ENCODE measurements at places on chromosomes 3 and 15.

- DNase-seq: no peak
These were observed 276.7 kb downstream of the ADAMTSL3 start for GRCh38 chr15:83930392-83931212.

GRCh38 chr3:23567917-23568316 is 237.8 kb upstream of the UBE2E1 start:
- peak; percentile 91 for DNase-seq

DNA sequence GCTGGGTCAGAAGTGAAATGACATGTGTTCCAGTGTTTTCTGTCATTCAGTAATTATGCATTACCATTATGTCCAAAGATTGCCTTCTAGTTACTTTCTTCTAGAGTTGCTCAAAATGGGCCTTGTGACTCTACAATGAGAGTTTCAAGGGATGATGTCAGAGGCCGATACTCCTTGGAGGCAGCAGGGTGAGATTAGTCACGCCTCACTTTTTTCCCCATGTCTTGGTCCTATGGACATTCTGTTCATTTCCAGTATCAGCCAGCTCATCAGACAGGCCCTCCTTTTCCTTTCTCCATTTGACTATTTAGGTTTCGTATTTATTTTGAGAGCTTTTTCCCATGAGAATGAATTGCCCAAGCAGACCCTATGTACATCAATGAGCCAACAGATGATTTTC is 17.5 kb downstream of the VGLL3 start:
- DNase-seq: no peak

GRCh38 chr3:88713233-88713691 is 394.2 kb upstream of the EPHA3 start:
- no peak for DNase-seq

DNA sequence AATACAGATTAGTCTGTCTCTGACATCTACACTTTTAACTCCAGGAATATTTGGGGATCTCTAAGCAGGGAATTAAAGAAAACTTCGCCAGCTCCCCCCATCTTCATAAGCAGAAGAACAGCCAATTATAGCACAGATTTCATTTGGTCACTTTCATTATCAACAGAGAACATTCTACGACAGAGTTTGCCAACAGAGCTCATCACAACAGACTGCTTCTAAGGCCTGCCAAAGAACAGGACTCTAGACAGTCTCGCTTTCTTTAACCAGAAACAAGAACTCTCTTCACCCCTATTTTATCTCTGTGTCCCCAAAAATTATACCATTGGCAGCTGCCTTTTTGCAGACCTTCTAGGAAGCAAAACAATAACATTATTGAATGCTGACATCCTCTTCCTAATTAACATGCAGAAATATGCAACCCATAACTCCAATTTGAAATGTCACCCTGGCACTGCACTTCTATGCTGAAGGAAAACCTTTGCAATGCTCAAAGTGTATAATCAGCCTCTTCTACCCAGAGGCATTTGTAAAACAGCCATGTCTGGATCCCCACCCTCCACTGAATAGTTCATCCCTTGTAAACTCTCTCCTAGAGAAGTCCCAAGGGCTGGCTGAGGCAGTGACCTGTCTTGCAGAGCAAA is 552.8 kb downstream of the MAGI1 start:
- no peak for DNase-seq

DNA sequence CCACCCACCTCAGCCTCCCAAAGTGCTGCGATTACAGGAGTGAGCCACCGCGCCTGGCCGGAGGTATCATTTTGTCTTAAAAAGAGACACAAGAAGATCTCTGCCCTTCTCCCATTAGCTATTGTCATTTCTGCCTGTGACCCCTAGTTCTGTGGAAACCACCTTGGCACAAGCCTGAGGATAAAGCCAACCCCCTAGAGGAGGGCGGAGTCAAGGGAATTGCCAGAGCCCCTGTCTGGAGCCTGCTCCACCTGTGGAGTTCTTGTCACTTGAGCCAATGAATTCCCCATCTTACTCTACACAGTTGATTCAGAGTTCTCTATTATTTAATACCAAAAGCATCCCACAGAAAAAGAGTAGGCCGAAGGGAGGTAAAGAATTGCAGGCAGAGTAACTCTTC is 34.9 kb upstream of the KLHL6 start:
- no peak for DNase-seq

- DNase-seq: no peak
These were observed 32.8 kb downstream of the ZBTB38 start for GRCh38 chr3:141401095-141401494.

- no peak for DNase-seq
These were observed 380.7 kb downstream of the EPHB1 start for GRCh38 chr3:135175728-135176277.

GRCh38 chr3:90091549-90091948 is 984.1 kb downstream of the EPHA3 start:
- no peak for DNase-seq

- DNase-seq: peak; percentile 81
These were observed 64.3 kb downstream of the LEO1 start for GRCh38 chr15:51907136-51907862.

- DNase-seq: no peak
These were observed 841.2 kb downstream of the TUSC7 start for GRCh38 chr3:117550766-117551165.

DNA sequence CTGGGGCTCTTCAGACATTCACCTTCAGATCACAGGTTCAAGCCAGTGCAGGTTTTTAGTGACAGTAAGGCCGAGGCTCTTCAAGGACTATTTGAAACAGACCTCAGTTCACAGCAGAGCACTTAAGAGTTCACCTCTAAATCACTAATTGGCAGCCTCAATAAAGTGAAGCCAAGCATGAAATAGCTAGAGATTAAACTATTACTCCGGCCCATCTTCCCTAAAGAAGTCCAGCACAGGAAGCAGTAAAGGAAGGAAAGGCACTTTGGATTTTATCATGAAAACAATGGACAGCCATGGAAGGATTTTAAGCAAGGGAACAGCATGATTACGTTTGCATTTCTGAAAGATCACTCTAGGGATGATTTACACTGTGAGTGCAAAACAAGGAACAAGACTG is 27.6 kb upstream of the ARL6 start:
- no peak for DNase-seq

- DNase-seq: peak; percentile 37
These were observed 6.0 kb upstream of the B3GNT5 start for GRCh38 chr3:183247011-183247589.

DNA sequence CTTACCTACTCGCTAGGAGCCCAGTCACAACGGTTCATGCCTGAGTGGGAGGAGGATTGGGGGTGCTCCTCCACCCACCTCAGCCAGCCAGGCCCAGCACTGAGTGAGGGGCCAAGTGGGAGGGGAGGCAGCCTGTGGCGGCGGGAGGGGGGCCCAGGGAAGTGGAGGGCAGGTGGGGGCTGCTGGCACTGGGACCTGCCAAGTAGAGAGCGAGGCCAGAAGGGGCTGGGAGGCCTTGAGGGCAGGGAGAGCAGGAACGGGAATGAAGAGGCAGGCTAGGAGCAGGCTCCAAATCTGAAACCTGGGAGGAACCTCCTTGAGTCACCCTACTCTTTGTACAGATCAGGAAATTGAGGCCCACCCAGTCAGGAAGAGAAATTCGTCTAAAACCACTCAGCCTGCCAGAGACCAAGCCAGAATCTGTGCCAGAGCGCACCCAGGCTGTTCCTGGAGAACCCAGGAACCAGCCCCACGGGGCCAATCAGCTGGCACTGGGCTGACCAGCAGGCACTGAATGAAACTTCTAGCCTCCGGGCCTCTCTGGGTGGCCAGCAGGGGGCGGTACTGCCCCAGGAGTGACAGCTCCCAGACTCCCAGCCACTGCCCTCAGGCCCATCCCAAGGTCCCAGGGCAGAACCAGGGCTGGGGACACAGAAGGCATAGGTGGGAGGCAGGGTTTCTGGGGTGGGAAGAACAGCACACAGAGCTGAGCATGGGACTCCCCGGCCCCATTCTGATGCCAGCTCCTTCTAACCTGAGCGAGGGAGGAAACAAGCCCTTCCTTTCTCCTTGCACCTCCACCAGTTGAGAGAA is 14.8 kb upstream of the CYP11A1 start:
- peak; percentile 71 for DNase-seq

- DNase-seq: no peak
These were observed 918.8 kb upstream of the CFAP20DC start for GRCh38 chr3:59968513-59969045.

DNA sequence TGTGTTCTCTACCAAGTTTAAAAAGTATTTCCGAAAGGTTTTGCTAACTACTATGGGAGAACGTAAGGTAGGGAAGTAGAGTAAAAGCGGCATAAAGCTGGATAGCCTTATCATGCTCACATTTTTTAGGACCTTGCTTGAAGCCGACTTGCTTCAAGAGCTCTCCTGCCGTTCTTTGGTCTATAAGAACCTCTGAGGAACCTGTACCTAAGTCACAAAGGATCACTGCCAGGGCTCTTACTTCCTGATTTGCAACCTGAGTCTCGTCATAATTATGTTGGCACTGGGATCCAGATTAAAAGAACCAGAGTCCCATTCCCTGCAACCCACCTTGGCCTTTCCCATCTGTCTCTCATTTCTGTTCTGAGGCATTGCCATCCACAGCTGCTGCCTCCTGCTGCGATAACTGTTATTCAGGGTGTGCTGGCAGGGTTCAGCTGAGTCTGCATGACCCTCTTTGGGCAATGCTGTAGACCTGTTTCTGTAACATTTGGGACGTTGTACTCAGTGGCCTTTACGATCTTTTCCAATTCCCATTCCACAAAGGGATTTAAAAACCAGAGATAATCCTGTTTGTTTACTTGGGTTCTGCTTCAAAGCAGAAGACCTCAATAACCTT is 131.0 kb upstream of the UMPS start:
- no peak for DNase-seq

- DNase-seq: peak; percentile 29
These were observed 6.6 kb upstream of the ADGRG7 start for GRCh38 chr3:100602506-100603444.

GRCh38 chr3:152206243-152206760 is 62.4 kb upstream of the MBNL1 start:
- DNase-seq: no peak

DNA sequence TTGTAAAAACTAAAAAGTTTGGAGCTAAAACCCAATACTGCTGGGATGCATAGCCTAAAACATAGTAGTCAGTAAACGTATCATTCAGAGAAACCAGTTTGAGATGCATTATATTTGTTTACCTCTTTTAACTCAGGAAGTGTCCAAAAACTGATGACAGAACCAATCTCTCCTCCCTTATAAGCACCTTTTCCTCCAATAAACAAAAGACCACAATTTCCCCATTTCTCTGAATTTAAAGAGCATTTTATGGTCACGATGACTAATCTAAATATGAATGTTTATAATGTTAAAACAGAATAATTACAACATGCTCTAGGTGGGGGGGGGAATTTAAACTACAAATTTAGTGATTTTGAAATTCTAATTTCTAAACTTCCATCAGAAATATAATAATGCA is 58.5 kb downstream of the CEP63 start:
- DNase-seq: no peak

DNA sequence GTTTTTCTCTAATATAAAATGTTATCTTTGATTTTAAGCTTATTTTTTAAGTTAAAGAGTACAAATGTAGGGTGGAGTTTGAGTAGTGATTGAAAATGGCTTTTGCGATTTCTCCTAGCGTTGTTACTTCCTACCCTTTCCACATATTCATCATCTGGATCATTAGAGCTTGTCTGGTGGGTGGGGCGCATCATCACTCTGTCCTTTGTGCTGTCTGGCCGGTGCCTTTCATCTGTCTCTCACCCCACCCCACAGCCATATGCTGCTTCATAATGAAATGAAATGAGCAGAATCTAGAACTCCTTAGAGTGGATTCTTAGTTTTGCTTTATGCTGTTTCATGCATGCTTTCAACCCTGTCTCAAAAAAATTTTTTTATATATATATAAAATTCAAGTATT is 44.3 kb downstream of the ATP1B3 start:
- DNase-seq: no peak

DNA sequence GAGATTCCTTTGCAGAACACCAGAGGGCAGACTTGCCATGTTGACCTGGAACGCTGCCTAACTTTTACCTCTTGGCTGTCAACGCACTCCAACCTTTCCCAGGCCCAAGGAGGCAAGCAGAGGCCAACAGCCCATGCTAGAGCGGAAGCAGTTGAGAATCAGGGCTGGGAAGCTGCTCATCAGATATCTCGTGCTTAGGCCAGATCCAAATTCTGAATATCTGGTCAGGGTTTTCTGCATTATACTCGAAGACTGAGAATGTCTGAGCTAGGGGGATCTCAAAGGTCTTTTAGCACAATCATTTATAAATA is 2.5 kb downstream of the XIRP1 start:
- peak; percentile 46 for DNase-seq

DNA sequence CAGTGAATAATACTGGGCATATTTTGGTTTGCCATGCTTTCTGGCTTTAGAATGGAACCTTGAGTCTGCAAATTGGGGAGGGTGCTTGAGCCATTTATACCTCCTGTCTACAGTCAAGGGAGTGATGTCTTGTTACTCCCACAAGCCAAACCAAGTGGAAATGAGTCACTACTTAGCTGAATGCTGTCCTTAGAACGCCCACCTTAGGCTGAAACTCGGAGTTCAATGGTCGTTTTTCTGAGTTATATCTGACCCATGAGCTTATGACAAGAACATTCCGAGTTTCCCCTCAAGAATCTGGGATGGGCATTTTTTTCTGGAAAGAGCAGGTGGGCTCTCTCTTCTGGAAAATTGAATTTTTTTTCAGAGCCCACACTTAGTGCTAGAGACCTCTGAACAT is 17.4 kb upstream of the CLDN18 start:
- DNase-seq: no peak

GRCh38 chr3:149371001-149371722 is 6.3 kb downstream of the TM4SF1 start:
- no peak for DNase-seq

DNA sequence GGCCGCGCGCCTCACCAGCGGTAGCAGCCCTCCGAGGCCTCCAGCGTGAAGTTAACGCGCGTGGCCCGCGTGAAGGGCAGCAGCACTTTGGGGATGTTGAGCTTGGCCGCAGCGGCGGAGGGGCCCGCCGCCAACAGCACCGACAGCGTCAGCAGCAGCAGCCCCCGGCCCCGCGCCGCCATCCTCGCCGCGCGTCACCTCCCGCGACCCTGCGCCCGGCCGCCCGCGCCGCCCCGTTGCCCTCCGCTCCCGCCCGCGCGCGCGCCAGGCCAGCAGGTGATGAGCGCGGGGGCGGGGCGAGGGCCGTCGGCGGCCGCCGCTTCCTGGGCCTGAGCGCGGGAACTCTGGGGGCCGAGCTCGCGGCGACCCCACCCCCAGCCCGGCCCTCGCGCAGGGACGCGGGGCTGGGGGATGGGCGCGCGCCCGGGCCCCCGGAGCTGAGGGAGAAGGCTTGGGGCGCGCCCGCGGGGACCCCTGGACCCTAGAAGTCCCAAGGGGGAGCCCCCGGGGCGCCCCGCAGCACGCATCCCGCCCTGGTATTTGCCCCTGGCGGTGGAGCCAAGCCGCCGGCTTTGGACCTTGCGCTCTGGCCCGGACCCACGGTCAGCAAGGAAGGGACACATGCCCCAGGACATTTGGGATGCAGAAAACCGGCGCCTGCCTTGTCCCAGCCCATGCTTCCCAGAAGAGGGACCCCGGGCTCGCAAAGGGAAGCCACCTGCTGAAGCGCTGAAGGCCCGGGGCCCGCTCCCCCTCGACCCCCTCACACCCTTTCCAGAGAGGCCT is at the start of gene NUP210:
NUP210 (minus strand) TSS at position 278 of the 786 bp plus-strand sequence; CDS start at position 182, 96 bp downstream.
- no peak for DNase-seq

Measured in RCC 7860 (cell line).